Mammary epithelial cell (primary cell): ENCODE measurements at places on chromosomes 7 and 10.
A peak's percentile ranks its signal among the peaks of the same experiment; 100 is the strongest.

DNA sequence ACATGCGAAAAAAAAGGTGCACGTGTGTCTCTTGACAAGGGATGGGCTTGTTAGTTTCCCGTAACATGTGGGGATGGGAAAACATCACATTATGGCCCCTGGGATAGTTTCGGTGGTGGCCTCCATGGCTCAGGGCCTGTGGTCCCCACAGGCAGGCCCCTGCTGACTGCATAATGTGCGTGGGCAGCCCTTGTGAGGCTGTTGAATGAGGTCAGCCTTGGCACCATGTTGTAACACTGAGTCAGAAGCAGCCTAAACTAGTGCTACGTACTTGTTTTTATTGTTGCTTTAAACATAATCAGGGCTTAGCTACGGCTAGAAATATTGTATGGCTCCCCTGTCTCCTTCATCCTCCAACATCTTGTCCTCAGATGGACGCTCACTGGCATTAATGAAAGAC lies 80.6 kb downstream of the BEND7 start:
- DNase-seq: peak; percentile 17

DNA sequence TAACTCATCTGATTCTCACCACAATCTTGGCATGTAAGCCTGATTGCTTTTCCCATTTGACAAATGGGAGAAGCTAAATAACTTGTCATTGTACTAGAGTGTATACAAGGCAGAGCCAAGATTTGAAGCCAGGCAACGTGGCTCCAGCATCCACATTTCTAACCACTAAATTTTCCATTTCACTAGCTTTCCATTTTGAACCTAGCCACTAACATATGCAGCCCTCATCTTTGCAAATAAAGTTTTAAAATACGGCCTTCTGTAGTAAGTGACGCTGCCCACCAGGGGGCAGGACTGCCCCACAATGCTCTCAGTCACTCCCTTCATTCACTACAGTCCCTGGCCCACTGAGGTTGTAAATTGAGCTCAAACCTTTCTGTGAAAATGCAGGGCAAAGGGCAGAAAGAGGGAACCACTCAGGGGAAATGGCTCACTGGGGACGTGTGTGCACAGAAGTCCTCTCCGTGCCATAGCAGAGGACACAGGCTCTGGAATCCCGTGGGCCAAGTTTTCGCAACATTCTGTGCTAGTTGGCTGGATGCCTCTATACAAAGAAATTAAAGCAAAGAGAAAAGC lies 315.7 kb downstream of the TNS3 start:
- DNase-seq: peak; percentile 33

DNA sequence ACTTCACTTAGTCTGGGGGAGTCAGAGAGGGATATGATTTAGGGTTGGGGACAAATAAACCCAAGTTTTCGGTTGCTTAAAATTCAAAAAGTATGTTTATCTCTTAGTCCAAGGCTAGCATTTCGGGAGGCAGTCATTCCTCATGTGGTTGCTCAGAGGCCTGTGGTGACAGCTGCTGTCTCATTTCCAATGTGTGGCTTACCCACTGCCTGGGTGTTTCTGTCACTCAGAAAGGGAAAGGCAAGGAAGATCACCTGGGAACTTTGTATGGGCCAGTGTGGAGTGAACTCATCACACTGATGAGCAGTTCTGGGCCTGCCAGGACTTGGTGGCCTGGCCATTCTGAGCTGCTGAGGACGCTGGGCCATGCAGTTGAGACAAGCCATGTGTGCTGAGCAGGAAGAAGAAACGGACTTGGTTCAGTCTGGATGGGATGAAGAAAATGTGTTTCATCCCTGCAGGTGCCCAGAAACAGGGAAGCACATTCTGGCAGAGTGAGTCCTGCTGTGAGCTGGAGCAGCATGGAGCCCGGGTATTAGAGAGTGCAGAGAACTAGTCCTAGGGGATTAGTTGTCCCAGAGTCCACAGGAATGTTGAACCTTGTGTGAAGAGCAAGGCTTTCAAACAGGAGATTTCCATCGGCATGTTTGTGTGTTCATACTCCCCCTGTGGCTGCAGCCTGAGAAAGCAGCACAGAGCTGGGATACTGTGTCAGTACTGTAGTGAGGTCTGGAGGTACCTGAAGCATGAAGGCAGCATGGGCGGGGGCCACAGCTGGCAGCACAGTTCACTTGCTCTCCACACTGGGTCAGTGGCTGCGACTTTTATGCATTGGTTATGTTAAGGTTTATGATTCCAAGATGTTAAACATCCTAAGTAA lies 211.1 kb upstream of the IGFBP3 start:
- DNase-seq: peak; percentile 57

GRCh38 chr7:74454021-74454924 lies 567 bp downstream of the GTF2IRD1 start:
- no peak for DNase-seq

GRCh38 chr10:4270116-4270515 lies 485.1 kb upstream of the KLF6 start:
- peak; percentile 75 for DNase-seq

- no peak for DNase-seq
Observed at GRCh38 chr7:70035519-70035918, 437.2 kb downstream of the AUTS2 start.

- DNase-seq: no peak
Observed at GRCh38 chr10:125368146-125368545, 207.8 kb upstream of the CTBP2 start.

DNA sequence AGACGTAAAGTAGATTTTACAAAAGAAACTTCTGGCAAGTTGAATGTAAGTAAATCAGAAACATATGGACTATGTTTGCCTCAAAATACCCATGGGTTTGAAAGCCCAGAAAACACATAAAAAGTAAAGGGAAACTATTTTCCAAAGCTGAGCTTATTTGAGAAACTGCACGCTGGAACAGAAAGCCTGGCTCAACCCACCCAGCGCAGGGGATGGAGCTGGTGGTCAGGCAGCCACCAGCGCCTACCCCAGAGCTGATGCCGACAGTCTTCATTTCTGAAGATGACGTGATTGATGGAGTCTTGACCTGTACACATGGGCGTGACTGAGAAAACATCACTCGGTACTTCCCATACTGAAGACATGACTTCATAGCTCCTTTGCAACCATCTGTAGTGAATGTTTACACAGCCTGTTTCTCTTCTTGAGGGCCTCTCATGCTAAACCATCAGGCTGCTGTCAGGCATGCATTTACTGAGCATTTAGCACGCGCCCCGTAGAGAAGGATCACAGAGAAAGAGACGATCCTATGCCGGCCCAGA lies 232.6 kb upstream of the AUTS2 start:
- DNase-seq: no peak

GRCh38 chr7:55081068-55081467 lies 62.3 kb downstream of the EGFR start:
- DNase-seq: no peak

DNA sequence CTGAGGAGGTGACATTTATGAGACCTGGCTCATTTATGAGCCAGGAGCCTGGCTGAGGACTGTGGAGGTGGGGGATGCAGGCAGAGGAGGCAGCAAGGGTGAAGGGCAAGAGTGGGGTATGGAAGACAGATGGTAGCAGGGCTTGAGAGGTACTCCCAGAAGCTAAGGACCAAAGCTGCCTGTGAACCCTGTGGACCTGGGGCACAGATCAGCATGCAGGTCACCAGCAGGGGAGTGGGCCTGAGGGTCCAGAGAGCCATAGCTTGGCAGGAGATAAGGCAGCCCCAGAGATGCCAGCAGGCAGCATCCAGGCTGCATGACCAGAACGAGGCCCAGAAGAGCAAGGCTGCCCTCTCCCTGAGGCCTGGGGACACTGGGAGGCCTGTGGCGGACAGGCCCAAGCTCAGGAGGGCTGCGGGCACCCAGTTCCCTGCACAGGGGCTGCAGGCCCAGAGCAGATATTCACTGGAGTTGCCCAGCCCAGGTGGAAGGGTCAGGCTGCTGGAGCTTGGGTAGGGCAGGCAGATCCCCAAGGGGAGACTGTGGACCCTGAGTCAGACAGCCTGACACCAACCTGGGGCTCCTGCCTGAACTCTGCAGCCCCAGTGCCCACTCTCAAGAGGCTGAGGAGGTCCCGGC lies 3.4 kb downstream of the GPR15LG start:
- no peak for DNase-seq

DNA sequence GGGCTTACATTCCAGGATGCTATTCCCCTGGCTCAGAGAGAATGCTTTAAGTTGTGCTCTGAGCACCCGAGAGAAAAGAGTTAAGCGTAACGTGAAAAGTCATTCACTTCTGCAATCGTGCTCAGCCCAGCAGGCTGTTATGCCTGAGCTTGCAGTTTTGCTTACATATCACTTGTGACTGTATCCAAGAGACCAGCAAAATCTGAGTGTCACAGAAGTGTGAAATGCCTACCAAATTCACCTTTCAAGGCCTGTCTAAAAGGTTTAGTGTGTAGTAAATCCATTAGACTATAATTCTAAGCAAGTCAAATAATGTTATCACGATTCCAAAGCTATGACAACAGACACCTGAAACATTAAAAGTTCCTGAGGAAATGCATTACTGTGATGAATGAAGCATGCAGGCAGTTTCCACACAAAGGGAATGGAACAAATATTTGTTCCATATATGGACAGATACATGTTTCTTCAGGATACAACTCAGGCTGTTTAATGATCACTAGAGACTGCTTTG lies 20.1 kb downstream of the ITGB1 start:
- DNase-seq: peak; percentile 50

GRCh38 chr10:91042069-91042468 lies 121.2 kb upstream of the ANKRD1 start:
- DNase-seq: no peak

DNA sequence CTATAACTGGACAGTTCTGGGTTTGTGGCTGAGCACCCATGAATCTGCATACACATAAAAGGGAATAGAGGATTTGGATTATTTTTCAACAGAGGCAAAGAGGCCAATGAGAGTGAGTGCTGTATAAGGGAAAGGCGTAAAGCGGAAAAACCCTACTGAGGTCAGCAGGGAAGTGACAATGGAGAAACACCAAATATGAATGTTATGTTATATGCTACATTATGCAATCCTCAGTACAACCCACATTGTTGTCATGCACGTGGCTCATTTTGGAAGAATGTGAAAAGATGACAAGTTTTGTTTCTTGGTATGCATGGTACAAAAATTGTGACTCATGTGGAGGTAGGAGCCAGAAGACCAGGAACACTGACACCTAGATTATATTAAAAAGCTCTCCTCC lies 113.6 kb upstream of the AMPH start:
- peak; percentile 83 for DNase-seq

DNA sequence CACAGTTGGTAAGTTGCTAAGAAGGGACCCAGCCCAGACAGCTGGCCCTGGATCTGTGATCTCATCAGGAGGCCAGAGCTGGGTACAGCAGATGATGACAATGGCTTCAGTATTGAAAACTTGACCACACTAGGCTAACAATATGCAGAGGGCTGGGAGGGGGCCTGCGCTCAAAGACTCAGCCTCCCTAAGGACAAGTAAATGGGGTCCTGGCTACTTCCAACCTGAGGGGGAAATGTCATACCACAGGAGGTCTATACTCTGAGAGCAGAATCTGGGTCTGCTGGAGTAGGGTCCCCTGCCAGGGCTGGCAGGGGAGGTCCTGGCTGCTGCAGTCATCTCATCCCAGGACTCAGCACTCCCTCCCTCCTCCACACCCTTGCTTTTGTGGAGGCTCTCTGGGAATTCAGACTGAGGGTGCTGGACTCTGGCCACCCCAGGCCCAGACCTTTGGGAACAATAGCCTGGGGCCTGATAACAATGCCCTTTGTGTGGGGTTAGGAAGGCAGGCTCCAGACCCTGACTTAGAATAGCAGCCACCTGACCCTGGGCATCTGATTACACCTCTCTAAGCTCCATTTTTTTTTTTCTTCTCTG lies 1.4 kb downstream of the FXYD4 start:
- no peak for DNase-seq

GRCh38 chr7:142172932-142173331 lies 61.4 kb downstream of the MGAM2 start:
- no peak for DNase-seq

- no peak for DNase-seq
Observed at GRCh38 chr10:75782463-75783248, 351.2 kb downstream of the LRMDA start.

- no peak for DNase-seq
Observed at GRCh38 chr10:35437829-35438228, 101.5 kb downstream of the CCNY start.

GRCh38 chr10:44340557-44340956 lies 44.3 kb downstream of the CXCL12 start:
- no peak for DNase-seq

GRCh38 chr7:158782761-158783401 lies 46.4 kb downstream of the ESYT2 start:
- no peak for DNase-seq

GRCh38 chr7:85290269-85290668 lies 103.4 kb upstream of the SEMA3D start:
- no peak for DNase-seq

DNA sequence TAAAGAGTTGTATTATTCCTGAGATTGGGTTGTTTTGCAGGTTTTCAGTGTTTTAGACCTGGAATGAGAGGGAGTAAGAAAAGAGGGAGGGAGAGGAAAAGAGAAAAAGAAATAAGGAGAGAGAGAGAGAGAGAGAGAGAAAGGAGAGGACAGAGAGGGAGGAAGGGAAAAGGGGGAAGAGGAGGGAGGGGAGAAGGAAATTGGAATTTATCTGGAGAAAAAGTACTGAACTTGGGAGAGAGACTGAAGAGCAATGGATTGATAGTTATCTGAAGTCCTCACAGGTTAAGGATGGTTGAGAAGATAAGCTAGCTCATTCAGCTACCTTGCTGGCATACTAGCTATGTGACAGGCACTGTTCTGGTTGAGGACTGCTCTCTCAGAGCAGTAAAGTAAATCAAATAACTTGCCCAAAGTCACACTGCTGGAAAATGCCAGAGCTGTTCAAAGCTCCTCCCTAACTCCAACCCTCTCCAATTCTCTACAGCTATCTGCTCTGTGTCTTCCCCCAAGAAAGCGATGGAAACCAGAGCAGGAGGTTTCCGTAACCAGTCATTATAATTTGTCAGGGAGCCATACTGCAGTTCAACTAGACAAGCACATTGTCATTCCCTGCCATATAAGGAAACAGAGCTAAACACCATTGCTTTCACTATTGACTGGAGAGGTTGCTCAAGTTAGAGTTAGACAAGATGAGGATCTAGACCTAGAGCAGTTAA lies 10.7 kb downstream of the CALD1 start:
- DNase-seq: no peak
